ENCODE measurements at places on chromosomes 12 and 14.

- no peak for DNase-seq
These were observed 19.1 kb downstream of the TUNAR start for GRCh38 chr14:95895720-95896119.

- DNase-seq, result no peak
These were observed 99.8 kb downstream of the BTG1 start for GRCh38 chr12:92045852-92046251.

- DNase-seq, result no peak
These were observed 104.7 kb upstream of the SLC35F4 start for GRCh38 chr14:57970594-57970993.

- DNase-seq, result no peak
These were observed 19.5 kb upstream of the ITGA5 start for GRCh38 chr12:54438517-54438916.

GRCh38 chr14:77589099-77589498, 27.3 kb downstream of the SPTLC2 start:
- no peak for DNase-seq

- no peak for DNase-seq
These were observed 5.3 kb downstream of the TRPV4 start for GRCh38 chr12:109827566-109828550.

DNA sequence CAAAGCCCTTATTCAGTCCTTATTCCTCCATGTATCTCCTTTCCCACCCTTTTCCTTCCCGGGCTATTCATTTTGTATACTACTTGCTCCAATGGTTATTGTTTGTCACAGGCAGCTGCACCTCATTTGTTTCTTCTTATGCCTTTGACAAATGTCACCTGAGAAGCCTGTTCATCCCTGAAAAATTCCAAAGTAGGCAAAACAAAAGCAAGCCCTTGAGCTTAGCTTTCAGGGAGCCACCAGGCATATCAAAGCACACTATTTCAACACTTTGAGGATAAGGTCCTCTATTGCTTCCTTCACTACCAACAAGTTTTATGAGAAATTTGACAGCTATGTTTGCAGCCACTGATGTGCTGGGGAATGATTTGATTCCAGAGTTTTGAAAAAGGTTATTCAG, 738.7 kb upstream of the LMO3 start:
- no peak for DNase-seq

GRCh38 chr12:132461526-132461925, 28.4 kb upstream of the FBRSL1 start:
- no peak for DNase-seq

GRCh38 chr14:34087571-34087970, 136.7 kb upstream of the EGLN3 start:
- no peak for DNase-seq

- DNase-seq, result peak; percentile 68
These were observed at the start of gene ARHGAP9 for GRCh38 chr12:57479376-57480115. Gene ARHGAP9 (minus strand): TSS chr12:57479866. CDS start chr12:57479406, 460 bp downstream.

DNA sequence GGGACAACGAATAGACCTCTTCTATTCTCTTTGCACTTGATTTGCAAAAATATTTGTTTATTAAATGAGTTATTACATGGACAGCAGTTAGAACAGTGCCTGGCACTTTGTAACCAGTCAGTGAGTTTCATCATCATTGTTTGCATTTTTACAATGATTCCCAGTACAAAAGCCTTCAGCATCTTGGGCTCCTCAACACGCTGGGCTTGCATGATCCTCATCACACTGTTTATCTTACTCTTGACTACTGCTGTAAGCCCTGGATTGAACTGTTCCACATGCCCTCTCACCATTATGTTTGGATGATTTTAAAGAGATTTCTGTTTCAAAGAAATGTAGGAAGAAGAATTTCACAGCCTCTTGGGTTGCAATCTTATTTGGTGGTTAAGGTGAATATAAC, 204.3 kb downstream of the PELI2 start:
- no peak for DNase-seq

DNA sequence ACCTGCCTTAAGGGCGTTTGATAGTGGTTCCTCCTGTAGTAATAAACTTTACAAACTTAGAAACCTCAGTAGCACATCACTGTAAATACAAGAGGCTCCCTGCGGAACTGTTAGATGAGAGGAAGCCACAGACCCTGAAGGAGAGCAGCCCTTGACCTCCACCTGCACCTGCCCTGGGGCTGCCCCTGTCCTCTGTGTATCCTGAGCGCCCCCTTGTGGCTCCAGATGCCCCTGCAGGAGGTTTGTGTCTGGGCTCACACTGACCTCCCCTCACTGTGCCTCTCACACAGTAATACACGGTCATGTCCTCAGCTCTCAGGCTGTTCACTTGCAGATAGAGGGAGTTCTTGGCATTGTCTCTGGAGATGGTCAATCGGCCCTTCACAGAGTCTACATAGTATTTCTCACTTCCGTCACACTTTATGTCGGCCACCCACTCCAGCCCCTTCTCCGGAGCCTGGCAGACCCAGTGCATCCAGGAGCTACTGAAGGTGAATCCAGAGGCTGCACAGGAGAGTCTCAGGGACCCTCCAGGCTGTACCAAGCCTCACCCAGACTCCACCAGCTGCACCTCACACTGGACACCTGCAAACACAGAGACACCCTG, 1059.8 kb downstream of the TMEM121 start:
- peak; percentile 68 for DNase-seq

DNA sequence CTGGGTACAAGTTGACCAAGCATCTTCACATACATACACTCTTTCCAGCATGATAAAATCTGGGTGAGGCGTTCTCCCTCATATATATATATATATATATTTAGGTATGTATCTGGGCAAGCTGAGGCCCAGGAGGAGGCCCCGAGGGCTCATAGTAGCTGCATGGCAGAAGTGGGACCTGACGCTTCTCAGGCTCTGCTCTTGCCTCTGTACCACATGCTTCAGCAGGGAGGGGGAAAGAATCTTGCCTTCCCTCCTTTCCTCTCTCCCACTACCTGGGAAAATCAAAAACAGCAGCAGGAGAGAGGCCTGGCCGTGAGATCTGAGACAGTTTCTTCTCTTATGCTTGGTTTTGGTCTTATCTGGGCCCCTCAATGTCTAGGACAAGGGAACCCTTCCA, 9.2 kb downstream of the PPP1R1A start:
- no peak for DNase-seq

- DNase-seq, result no peak
These were observed 2.4 kb downstream of the AKT1 start for GRCh38 chr14:104792945-104793702.

DNA sequence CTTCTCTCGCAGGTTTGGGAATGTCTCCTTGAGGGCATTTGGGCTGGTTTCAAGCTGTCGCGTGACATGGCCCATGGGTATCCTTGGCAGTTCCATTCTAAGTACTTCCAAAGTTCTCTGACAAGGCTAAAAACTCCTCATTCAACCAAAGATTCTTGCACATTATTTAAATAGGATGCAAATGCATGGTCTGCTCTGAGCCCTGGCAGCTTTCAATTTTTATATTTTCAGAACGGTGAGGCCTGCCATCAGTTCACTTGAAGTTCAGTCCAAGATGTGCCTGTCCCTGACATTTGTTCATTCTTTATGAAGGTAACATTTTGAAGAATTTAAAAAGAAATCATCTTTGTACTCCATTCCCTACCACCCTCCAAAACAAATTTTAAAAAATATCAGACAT, 160.0 kb downstream of the KCNA5 start:
- DNase-seq, result no peak

DNA sequence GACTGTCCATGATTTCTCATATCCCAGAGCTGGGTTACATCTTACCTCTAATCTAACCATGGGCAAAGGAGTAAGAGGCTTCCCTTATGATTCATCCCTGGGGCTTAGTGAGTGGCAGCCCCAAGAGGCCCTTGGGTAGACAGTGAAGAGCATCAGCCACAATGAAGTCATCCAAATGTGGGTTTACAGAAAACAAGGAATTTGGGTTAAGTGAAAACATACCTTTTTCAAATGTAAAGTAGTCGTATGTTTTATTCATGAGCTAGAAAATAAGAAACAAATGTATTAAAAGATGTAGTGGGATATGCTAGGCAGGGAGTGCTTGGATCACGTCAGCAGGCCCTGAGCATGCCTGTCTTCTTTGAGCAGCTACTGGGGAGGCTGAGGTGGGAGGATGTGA, 54.0 kb upstream of the ELK3 start:
- no peak for DNase-seq

DNA sequence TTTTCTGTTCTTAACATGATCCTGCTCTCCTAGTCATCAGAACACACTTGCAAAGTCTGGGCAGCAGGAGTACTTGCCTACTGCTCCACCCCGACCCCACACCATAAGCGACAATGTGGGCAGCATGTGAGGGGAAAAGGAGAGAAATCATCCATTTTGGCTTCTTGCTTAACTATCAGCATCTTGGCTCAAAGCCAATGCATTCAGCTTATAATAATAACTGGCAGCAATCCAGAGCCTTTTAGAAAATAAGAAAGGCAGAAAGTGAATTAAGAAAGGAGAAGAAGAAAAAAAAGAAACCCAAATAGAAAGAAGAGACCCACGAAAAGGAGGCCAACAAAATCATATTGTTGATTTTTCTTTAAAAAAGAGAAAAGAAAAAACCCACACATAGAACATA, 930.8 kb downstream of the BCL11B start:
- DNase-seq, result no peak
